8988T (cell line): ENCODE measurements at places on chromosomes 5 and 9.
A peak's percentile ranks its signal among the peaks of the same experiment; 100 is the strongest.

GRCh38 chr5:16140944-16141343, 38.6 kb downstream of the MARCHF11 start:
- DNase-seq: no peak

- no peak for DNase-seq
Observed at GRCh38 chr9:89339807-89340206, 21.5 kb downstream of the SECISBP2 start.

DNA sequence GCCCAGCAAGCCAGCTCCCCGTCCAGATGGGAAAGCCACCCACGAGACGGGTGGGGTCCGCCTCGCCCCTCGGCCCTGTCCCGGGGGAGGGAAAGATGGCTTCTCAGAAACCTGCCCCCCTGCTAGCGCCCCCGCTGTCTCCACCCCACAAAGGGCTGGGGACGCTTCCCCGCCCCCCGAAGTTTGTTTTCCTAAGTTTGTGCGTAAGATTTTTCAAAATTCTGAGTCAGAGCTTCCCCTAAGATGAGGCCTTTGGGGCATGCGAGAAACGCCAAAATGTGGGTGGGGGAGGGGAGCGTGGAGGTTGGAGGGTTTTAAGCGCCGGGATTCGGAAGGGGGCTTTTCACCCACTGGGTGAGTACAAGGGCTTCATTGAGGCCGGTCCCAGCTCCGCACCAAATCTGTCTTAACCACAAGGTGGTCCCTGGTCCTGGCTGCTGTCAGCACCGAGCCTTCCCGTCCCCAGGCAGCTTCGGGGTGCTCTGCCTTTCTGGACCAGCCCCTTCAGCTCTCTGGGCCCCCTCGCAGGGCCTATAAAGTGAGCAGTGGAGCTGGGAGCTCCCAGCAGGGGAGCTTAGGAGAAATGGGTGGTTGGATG, 32.3 kb downstream of the PRRX2 start:
- peak; percentile 72 for DNase-seq

DNA sequence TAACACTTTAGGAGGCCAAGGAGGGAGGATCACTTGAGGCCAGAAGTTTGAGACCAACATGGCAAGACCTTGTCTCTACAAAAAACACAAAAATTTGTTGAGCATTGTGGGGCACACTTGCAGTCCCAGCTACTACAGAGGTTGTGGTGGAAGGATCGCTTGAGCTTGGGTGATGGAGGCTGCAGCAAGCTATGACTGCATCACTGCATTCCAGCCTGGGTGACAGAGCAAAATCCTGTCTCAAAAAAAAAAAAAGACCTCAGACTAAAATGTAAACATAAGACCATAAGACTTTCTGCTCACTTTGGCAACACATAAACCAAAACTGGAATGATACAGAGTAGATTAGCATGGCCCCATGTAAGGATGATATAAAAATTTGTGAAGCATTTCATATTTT, 24.6 kb upstream of the NANS start:
- DNase-seq: no peak

GRCh38 chr5:178187014-178187413, at the start of gene GMCL2:
Gene GMCL2, minus strand, starts transcription at chr5:178187371. Its CDS starts 72 bp downstream, at chr5:178187299.
- DNase-seq: no peak

DNA sequence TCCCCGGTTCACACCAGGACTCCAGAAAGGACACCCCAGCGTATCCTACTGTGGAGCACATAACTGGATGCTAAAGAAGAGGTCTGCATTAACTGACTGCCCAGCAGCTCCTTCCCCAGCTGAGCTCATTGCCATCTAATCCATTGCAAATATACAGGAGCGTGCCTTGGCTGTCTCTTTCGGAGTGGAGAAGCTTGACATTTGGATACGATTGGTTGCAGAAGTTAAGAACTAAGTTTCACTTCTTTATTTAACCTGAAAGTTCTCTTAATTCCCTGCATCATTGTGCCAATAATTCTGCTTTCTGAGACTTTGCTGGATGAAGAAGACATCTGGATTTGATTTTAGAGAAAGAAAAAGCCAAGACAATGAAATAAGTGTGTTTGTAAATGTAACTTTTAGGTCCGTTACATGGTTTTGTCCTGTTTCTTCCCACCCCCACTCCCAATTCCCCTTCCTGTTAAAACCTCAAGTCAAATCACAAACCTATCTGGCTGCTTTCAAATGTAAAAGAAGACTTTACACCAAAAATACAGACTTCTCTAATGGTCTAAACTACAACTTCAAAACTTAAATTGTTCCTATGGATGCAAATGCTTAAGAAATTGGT, 33.9 kb downstream of the TAS2R1 start:
- no peak for DNase-seq

GRCh38 chr5:20335978-20336377, 348.0 kb upstream of the CDH18 start:
- DNase-seq: no peak

- no peak for DNase-seq
Observed at GRCh38 chr5:98328015-98328414, 445.4 kb upstream of the RGMB start.

DNA sequence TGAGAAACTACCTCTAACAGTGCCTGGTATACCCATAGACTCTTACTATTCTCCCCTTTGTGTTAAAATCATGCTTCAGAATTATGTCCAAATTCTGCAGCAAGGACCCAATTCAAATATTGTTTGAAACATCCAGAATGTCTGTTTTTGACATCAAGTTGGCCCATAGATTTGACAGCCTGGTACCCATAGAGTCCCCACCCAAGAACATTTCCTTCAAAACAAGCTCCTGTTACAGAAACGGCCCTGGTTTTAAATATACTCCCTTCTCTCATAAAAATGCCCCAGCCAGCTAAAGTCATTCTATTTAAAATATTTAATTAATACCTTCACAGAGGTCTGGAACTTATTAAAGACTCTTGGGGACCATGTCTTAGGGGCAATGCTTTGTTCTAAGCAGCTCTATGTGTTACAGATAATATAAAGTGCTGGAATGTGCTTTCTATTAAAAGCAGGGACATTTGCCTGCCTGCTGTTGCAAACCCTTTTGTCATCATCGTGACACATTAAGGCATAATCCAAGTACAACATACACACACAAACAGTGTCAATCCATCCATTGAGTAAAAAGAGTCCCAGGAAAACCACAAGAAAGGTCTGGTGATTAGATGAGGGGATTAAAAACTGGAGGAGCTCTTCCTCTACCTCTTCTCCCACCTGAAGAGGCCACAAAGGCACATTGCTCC, 321.7 kb downstream of the MLLT3 start:
- no peak for DNase-seq

- no peak for DNase-seq
Observed at GRCh38 chr5:143474616-143475015, 71.1 kb upstream of the NR3C1 start.

DNA sequence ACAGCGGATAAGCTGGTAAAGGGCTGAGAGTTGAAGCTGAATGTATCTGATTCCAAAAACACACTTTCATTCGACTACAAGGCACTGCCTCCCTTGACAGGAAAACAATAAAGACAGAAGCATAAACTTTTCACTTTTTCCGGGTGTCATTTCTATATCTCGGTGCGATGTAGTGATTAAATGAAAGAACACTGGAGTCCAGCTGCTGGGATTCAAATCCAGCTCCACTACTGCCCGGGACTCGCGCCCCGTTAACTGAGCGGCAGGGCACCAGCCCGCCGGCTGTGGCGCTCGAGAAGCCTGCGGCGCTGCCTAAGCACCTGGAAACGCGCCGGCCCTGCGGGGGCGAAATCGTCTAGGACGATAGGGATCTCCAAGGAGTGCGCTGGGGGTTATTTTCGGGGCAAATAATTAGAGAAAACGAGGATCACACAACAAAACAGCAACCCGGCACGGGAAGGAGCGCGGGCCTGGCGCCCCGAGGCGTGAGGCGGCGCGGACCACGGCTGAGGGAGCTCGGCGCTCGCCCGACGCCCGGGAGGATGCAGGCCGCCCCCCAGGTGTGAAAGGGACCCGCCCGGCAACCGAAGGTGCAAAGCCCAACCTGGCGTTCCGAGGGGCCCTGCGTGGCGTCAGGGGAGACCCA, 837 bp downstream of the UIMC1 start:
- DNase-seq: peak; percentile 25

DNA sequence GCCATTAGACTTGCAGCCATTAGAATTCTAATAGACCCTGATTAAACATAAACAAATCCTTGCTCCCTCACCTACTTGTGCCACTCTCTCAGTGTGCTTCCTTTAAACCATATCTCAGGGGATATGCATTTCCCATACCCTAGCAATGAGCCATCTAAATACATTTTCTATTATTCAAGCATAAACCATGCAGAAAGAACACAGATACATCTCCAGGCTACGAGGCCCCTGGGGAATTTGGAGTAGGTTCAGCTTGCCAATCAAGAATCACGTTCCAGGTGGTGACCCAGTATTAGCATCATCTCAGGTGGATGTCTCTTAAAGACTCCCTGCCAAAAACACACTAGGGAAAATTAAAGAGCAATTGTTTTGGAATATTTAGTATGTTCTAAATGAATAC, 93.0 kb upstream of the CCL21 start:
- DNase-seq: no peak

- DNase-seq: no peak
Observed at GRCh38 chr9:70588381-70588780, 173.9 kb upstream of the KLF9 start.

GRCh38 chr5:72760259-72760658, 56.2 kb upstream of the TNPO1 start:
- DNase-seq: no peak

GRCh38 chr9:91951944-91952520, 2.0 kb upstream of the ROR2 start:
- no peak for DNase-seq

DNA sequence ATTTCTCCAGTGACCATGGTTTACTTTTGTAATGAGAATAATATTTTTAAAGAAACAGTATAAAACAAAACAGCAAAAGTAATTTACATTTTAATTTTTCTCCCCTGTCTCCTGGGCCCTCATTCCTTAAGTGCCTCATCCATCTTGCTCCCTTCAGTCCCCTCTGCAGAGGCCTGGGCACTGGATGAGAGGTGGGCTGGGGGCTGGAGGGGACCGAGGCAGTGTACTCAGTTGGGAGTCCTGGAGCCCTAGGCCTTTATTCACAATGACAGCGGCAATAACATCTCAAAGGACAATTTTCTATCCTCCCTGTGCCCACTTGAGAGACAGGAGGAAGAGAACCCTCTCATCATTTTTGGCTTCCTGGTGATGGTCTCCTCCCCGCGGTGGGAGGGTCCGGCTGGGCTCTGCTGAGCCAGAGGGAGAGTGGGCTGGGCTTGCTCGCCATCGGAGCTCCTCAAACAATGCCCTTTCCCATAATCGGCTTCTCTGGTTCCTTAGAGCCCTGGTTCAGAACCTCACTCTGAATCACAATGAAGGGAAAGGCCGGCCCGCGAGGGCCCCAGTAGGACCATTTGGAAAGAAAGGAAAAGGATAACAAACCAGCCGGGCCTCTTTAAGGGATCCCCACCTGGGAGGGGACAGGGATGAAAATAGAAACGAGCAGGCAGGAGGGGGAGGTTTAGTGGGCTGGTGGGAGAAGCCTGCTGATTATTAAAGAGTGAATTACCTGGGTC, 9.7 kb upstream of the SMIM32 start:
- no peak for DNase-seq

GRCh38 chr9:14092344-14092743, 221.6 kb downstream of the NFIB start:
- DNase-seq: no peak

GRCh38 chr5:10932426-10932825, 171.4 kb upstream of the DAP start:
- DNase-seq: no peak

DNA sequence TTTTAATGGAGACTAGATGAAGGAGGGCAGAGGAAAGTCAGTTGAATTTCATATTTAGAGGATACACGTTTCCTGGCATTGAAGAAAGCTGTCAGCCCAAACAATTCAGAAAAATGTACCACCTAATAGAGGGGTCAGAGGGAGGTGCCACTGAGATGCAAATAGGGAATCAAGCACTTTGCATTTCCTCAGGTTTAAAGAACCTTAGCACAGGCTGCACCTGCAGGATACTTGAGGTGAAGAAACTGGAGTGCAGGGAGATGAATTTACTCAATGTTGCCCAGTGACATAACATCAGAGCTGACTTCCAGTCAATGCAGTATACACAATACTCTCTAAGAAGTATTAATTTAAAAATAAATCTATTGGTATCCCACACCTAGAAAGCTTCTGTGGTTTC, 67.0 kb upstream of the MAST4 start:
- DNase-seq: no peak

DNA sequence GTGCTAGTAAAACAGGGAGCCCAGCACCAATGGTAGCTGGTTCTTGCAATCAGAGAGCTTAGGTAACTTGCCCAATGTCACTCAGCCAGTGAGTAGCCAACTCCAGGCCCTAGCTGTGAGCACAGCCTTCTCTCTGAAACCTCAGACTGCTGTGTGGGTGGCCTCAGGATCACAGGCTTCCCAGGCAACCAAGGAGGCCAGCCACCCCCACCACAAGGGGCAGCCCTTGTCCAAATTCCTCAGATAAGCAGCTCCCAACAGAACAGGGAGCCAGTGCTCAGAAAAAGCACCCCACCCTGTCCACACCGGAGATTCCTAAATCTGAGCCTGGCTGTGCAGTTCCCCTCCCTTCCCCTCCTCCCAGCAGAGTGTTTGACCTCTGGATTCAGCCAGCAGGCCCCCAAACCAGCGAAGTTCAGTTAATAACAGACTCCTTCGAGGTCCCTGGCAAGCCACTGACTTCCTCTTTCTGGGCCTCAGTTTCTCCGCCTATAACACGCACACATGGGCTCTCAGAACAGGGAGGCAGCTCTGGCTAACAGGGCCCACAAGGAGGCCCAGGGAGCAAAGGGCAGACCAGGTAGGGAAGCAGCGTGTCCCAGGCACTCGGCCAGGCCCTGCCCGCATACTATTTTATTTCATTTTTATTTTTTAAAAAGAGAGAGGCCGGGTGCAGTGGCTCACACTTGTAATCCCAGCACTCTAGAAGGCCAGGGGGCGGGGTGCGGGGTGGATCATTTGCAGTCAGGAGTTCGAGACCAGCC, 2.7 kb downstream of the EEIG1 start:
- DNase-seq: peak; percentile 68

- DNase-seq: no peak
Observed at GRCh38 chr5:78809444-78809843, 160.9 kb upstream of the LHFPL2 start.

DNA sequence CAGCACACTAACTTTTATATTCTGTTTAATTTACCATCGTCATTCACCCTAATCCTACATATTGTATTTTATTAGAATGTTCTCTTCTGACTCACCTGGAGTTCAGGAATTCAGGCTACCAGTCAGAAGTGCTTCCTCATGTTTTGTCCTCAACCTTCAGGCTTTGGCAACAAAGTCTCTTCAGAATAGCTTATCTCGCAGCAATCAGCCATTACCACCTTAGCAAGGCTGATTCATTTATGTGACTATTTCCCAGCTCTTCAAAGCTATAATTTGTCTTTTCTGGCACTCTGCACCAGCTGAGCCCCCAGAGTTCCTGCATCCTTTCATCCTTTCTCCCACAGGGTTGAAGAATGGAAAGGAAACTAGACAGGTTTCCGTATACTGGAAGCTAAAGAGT, 365.5 kb upstream of the CDH18 start:
- DNase-seq: no peak

DNA sequence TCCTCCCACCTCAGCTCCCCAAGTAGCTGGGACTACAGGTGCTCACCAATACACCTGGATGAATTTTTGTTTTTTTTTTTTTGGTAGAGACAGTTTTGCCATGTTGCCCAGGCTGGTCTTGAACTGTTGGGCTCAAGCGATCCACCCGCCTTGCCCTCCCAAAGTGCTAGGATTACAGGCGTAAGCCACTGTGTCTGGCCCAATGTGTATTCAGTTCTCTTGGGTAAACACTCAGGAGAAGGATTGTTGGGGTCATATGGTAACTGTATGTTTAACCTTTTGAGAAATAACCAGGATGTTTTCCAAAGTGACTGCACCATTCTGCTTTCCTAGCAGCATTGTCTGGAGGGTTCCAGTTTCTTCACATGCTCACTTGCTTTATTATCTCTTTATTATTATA, 67.4 kb downstream of the TNPO1 start:
- DNase-seq: no peak
